Stimulated activated CD8-positive, alpha-beta memory T cell treated with anti-CD3 and anti-CD28 coated beads, Interleukin-7, amount 100 ng/mL, for 1 hour (primary cell): ENCODE measurements at places on chromosomes 4 and X.

DNA sequence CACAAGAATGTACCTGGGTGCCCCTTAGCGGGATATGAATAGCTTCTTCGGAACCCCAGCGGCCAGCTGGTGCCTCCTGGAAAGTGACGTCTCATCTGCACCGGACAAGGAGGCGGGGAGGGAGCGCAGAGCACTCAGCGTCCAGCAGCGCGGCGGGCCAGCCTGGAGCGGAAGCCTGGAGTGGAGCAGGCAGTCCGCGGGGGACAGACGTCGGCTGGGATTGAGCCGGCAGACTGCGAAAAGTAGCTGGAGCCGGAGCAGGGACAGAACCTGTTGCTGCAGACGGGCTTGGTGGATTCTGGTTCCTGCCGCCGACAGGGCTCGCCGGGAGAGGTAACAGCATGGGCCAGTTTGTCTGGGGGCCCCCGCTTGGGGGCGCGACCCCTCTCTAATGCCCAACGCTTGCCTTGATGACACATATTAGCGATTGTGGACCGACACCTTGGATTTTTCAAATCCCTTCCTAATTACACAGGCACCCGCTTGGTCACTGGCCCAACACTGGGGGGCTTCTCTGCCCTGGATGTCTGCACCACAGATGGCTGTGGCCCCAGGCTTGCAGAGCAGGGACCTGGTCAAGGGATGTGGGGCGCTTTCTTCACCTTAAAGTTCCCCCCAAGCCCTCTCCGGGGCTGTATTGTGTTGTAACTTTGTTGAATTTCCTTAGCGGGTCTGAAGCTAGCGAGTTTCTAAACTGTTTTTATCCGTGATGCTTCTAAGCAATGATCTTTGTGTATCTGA lies at the start of gene NPFFR2:
TSS of gene NPFFR2 (plus strand) at position 133 of the 741 bp plus-strand sequence. CDS start 96,592 bp downstream, outside the sequence.
- DNase-seq = no peak

GRCh38 chrX:149830192-149830873 lies 48.6 kb downstream of the MAGEA9 start:
- no peak for DNase-seq

- DNase-seq = no peak
Observed at GRCh38 chr4:46974891-46975543, 18.4 kb downstream of the GABRA4 start.

- no peak for DNase-seq
Observed at GRCh38 chr4:173367946-173368345, 2.8 kb upstream of the SAP30 start.

GRCh38 chr4:151808542-151808941 lies 47.7 kb upstream of the GATB start:
- no peak for DNase-seq

DNA sequence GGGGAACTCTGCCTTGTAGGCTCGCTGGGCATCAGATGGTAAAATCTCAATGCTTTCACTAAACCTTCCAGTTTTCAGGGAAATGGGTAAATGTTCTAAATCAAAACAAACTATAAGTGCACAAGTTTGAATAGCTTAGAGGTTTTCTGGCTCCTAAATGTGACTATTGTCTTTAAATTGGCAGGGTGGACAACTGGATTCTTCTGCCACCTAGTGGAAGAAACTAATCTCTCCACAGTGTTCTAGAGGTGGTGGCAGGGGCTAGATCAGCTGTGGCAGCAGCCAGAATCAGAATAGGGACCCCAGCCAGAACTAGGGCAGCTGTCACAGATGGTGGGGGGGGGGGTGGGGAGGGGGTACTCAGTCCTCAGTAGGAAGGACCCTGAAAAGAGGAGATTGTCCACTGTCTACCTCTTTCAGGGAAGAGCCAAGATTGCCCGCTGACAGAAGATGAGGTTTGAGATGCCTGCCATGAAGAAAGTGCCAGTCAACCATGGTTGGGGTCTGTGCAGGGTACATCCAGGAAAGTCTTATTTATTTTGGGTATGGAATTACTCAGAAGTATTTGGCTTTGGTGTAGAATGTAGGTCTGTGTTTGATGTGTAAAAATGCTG lies 201.4 kb downstream of the CCNG2 start:
- no peak for DNase-seq

- DNase-seq = no peak
Observed at GRCh38 chrX:12405306-12405705, 267.0 kb downstream of the FRMPD4 start.

DNA sequence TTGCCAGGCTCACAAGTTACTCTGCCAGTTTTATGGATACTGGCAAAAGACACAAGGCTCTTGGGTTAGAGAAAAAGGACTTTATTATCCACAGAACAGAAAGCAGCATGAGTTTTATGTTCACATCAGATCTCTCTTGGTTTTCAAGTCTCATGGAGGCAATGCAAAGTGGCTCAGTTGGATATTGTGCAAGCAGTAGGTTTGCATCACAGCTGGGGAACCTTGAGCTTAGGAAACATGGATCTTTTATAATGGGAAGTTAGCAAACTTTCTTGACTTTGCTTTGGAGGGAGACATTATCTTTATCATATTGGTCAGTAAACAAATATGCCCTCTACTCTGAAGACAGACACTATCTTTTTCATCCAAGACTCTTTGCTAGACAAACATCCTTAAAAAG lies 109.2 kb upstream of the GRPR start:
- no peak for DNase-seq

DNA sequence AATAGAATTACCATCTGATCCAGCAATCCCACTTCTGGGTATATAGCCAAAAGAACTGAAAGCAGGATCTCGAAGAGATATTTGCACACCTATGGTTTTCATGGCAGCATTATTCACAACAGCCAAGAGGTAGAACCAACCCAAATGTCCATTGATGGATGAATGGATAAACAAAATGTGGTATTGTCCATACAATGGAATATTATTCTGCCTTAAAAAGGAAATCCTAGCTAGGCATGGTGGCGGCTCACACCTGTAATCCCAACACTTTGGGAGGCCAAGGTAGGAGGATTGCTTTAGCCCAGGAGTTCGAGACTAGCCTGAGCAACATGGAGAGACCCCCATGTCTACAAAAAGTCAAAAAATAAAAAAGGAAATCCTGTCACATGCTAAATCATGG lies 27.3 kb downstream of the SAT1 start:
- DNase-seq = no peak

GRCh38 chr4:104490770-104491480 lies 3.8 kb downstream of the CXXC4 start:
- peak; percentile 5 for DNase-seq

GRCh38 chrX:13014111-13015096 lies 30.0 kb downstream of the FAM9C start:
- no peak for DNase-seq

DNA sequence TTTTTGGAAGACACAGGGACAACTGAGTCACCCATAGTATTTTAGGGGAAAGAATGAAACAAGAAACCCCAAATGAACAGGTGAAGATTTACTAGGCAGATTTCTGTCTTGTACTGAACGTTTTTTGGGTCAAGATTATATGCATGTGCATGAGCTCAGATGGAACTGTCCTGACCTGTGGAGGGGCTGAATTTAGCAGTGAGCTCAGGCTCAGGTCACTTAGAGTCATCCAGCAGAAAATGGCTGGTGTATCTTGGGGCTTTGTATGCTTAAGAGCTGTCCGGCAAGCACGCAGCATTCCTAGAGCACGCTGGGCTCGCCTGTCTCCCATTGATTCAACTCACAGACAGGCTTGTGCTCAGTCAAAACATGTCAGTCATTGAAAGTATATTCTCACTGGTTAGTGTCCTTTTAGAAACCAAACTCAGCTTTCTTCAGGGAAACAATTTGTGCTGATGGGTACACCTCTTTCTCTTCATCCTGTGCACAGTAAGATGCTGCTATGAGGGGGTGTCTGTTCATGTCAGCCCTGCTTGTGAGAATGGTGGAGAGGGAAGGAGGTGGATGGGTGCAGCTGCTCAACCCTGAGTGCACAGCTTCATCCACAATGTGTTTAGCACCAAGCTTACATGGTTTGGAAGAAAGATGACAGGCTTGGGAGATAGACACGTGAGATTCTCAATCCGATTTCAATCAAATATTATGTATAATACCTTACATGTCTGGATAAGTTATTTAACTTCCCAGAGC lies 47.5 kb upstream of the PDLIM3 start:
- DNase-seq = no peak

DNA sequence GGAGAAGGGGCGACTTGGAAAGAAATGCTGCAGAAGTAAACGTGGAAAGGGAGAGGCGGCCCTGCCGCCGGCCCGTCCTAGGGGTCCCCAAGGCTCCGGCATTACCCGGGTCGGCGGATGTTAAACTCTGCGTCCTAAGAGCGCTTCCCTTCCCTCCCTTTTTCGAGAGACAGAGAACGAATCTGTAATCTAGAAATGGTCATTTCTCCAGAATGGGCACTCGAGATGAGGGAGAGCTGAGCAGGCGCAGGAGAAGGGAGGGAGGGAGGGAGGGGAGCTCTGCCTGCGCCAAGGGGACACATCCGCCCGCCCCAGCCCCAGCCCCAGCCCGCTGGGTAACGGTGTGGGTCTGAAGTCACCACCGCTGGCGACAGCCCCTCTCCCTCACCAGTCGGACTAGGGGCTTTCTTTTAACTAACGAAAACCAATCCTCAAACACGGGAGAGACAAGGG lies 1.7 kb downstream of the HCFC1 start:
- no peak for DNase-seq

DNA sequence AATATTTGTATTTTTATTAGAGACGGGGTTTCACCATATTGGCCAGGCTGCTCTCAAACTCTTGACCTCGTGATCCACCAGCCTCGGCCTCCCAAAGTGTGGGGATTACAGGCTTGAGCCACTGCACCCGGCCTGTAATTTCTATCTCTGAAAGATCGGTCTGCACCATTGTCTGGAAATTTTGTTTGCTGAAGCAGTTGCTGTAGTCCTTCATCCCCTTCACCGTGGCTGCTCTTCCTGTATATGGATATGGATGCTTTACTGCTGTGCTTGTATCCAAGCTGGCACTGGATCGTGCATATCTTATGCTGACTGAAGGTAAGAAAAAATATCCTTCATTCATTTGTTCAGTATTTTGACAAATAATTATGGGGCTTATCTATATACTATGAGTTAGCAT lies 338.4 kb upstream of the GNPDA2 start:
- no peak for DNase-seq

DNA sequence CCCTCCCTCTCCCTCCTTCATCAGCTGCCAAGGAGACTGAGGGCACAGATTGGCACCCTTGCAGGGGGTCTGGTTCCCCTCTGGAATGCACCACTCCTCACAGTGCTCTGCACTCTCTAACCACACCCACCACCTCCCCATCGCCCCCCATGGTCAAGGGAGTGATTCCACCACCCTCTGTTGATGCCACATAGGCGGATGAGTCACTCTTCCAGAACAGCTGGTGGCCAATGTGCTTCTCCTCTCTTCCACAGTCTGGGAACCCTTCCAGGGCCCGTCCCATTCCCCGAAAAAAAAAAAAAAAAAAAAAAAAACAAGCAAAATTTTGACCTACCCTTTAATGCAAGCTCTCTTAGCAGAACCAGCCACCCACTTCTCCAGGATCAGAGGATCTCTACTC lies 341.3 kb upstream of the KLF3 start:
- no peak for DNase-seq

DNA sequence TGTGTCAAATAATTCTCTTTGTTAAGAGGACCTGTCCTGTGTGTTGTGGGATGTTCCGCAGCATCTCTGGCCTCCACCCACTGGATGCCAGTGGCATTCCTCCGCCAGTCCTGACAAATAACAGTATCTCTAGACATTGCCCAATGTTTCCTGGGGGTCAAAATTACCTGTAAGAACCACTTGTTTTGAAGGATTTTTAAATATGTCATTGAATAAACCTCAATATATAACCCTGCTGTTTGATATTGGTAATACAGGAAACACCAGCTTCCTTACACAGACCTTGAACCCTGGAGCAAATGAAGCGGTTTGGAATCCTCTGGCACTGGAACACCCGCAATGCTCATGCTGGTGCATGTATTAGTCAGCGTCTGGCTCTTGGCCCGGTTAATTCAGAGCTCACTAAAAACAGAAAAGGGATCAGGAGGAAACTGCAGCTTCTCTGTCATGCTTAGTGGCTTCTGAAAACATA lies 101.3 kb downstream of the TBL1X start:
- DNase-seq = no peak

DNA sequence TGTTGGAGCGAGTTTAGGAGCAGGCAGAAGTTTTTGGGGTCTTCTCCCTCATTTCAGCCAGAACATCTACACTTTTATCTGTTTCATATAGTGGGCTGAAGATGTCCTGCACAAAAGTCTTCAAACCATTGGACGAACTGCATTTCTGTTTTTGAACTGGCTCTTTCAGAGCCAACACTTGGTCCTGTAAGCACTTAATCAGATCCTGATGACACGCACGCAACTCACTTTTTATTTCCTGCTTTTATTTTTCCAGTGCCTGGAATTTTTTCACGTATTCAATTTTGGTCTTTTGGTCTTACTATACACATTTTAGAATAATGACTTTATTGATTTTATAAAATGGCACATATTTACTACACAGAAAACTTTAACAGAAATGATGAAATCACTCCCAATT lies 40.2 kb upstream of the NKX3-2 start:
- no peak for DNase-seq

- no peak for DNase-seq
Observed at GRCh38 chr4:137370679-137371078, 161.6 kb downstream of the PCDH18 start.

DNA sequence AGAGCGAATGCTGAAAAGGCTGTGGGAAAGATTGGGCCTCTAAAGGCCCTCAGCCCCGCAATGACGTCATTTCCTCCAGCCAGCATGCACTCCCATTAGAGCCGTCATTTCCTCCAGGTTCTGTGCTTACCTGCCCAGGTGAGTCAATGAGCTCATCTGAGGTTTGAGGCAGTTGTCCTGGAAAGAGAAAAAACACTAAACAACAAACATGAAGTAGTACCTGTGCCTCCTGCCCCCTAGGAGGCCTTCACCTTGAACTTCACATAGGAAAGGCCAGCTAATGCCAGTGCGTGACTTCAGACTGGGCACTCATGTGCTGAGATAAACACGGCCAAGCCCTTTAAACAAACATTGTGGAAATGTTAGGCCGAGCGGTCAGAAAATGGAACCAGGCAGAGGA lies 55.9 kb downstream of the FHDC1 start:
- DNase-seq = no peak

GRCh38 chr4:176099314-176099713 lies 33.7 kb downstream of the WDR17 start:
- no peak for DNase-seq

GRCh38 chr4:137359691-137360315 lies 172.5 kb downstream of the PCDH18 start:
- no peak for DNase-seq

- DNase-seq = no peak
Observed at GRCh38 chrX:15988661-15989603, 134.3 kb upstream of the AP1S2 start.

DNA sequence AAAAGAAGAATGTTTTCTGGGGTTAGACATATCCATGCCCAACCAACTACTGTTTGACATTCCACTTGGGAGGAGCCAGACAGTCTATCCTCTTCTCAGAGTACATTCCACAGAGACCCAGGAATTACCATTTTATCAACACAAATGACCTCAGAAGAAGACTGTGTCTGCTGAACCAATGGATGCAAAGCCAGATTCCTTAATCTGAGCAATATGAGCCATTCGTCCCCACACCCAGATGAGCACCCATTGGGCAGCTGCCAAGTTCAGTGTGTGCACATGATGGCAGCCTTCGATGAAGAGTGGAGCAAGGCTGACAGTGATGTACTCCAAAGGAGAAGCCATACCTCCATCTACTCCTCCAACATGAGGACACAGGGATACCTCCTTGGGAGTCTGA lies 111.3 kb downstream of the ZNF674 start:
- DNase-seq = no peak
